ENCODE measurements at places on chromosomes 1 and 21.

DNA sequence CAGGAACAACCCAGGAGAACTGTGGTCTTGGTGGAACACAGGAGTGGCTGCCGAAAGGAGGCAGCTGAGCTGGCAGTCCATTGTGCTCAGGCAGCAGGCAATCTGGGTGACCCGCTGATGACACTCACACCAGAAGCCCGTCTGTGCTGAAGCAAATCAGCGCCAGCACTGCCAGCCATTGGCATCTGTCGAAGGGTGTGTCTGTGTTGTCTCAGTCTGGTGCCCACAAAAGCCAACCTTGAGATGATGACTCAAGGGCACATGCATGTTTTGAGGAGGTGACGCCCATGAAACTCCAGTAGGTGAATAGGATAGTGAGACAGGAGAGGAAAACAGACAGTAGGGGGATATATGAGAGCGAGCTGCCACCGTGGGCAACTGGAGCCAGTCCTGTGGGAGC is 167.3 kb downstream of the KAZN start:
- DNase-seq, result no peak

- no peak for DNase-seq
Observed at GRCh38 chr1:109478806-109479205, 4.9 kb upstream of the ATXN7L2 start.

- DNase-seq, result no peak
Observed at GRCh38 chr1:228527596-228527995, 40.4 kb downstream of the RNF187 start.

DNA sequence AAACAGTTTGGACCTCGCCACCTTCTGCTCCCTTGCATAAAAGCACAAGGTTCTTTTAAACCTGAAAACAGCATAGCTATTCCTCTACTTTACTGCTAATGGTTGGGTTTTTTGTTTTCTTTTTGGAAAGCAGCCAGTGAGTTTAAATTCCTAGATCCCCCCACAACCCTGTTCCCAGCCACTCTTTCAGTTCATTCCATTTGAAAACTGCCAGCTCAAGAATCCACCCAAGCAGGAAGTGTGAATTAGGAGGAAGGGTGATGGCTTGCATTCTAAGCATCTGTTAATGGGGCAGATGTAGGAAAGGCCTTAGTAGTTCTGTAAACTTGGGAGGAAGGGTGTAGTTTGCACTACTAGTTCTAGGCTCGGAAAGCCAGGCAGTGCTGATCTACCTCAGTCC is 172.9 kb upstream of the HOOK1 start:
- DNase-seq, result no peak

DNA sequence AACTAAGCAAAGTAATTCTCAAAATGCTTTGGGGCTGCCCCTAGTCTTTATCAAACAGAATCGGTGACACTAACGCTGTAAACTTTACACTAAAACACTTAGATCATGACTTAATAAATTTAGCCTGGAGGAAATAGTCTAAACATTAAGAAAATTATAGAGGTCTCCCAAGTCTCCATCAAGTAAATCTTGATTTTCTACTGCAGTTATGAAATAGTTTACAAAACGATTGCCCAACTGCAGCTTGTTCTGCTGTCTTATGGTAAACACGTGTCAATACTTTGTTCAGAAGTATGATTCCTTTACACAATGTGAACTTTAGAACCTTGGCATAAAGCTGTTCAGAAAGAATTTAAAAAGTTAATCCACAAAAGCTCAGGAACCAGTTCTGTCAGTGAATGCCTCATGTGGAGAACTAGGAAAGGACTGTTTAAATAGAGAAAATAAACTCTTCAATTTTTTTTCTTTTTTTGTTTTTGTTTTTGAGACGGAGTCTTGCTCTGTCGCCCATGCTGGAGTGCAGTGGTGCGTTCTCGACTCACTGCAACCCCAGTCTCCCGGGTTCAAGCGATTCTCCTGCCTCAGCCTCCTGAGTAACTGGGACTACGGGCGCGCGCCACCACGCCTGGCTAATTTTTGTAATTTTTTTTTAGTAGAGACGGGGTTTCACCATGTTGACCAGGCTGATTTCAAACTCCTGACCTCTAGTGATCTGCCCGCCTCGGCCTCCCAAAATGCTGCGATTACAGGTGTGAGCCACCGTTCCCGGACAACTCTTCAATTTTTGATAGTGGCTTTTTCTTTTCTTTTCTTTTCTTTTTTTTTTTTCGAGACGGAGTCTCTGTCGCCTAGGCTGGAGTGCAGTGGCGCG is 1.6 kb downstream of the DDI2 start:
- no peak for DNase-seq

- no peak for DNase-seq
Observed at GRCh38 chr1:150563340-150564038, 14.3 kb downstream of the ADAMTSL4 start.

DNA sequence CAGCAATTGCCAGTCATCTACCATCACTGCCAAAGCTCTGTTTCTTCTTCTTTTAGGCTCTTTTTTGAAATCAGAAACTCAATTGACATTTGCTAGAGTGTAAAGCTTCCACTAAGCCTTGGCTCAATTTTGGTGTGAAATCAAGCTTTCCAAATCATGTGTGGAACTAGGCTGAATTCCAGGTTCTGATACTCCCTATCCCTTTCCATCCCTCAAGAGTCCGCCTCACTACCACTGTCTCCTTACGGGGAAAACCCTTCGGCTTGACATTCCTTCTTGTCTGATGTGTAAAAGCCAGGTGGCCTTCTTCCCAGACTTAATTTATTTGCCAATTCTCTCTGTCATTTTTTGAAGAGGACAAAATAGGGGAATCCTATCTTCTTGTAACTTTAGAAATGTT is 47.2 kb upstream of the PRMT6 start:
- DNase-seq, result peak; percentile 67

DNA sequence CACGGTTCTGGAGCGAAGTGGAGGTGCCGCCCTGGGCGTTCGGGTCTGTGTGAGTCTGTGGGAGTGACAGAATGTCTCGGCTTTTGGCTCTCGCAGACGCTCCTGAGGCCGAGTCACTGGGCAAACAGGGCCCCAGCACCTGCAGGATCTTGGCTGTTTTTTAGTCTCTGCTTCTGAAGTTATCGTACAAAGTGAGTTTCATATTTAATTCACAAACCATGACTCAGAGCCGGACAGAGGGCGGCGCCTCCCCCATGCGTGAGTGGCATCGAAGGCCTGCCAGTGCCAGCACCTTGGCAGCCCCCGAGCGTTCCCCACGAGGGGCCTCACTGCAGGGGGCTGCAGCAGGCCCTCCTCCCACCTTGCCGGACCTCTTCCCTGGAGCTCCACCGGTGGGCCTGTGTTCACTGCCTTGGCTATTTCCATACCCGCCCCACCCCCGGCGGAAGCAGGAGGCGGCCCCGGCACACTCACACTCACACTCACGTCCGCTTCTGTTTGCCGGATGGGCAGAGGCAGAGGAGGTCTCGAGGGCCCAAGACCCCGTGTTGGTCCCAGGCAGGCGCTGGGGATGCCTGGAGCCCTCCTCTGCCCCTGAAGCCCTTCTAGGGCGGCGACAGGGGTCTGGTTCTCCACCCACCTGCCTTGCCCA is 56.3 kb downstream of the MORN1 start:
- no peak for DNase-seq

- DNase-seq, result no peak
Observed at GRCh38 chr1:156750191-156750672, 1.2 kb downstream of the HDGF start.

- no peak for DNase-seq
Observed at GRCh38 chr1:61518670-61519400, 206.1 kb downstream of the TM2D1 start.

GRCh38 chr1:23114424-23115079 is 54.1 kb downstream of the LUZP1 start:
- DNase-seq, result no peak

- DNase-seq, result no peak
Observed at GRCh38 chr1:58982259-58982998, 198.6 kb upstream of the JUN start.

DNA sequence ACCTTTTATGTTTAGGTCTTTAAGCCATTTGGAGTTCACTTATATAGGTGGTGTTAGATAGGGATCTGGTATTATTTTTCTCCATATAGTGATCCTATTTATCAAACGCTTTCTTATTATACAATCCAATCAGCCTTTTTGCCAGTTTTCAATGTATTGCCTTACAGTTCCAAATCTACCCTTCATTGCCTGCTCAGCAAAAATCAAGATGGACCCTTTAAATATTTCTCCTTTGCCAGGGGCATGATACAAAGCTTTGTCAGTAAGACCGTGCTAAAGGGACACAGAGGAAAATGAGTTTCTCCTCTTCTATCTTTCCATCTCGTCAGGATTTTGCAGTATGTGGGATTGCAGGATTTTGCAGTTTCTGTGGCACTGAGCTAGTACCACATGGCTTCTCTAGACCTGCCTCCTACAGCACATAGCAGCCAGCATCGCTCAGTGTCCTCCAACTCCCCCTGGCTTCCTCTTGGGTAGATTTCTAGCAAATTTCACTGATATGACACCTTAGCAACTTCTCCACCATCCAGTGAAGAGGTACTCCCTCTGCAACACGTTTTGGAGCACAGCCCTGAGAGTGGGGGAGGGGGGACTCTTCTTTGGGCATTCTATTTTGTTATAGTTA is 22.5 kb upstream of the CAP1 start:
- DNase-seq, result no peak

GRCh38 chr1:160781914-160782689 is 13.9 kb upstream of the LY9 start:
- DNase-seq, result no peak

- no peak for DNase-seq
Observed at GRCh38 chr1:193311226-193311948, 125.0 kb upstream of the B3GALT2 start.

GRCh38 chr1:234751678-234752077 is 141.7 kb upstream of the IRF2BP2 start:
- no peak for DNase-seq

DNA sequence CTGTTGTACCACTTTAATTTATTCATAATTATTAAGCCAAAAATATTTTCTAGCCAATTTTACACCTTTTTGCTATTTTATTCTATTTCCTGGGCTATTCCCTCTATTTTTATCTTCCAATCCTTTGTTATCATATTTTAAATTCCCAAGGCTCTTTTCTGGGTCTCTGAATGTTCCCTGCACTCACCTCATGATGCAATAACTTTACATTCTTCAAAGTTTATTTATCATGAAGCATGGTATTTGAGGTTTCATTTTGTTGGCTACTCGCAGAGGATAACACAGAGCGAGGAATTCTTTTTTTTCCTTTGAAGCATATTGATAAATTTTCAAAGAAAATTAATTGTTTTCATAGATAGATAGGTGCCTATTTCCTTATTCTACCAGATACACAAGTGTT is 489.8 kb upstream of the TMPRSS15 start:
- DNase-seq, result no peak

- DNase-seq, result no peak
Observed at GRCh38 chr21:26795412-26795805, 49.8 kb downstream of the ADAMTS1 start.

- no peak for DNase-seq
Observed at GRCh38 chr1:116769561-116769977, 15.3 kb downstream of the CD2 start.

- no peak for DNase-seq
Observed at GRCh38 chr1:89060091-89060490, 4.9 kb downstream of the GBP1 start.

- DNase-seq, result peak; percentile 53
Observed at GRCh38 chr1:6519491-6519934, 28.0 kb upstream of the PLEKHG5 start.

Data from hindlimb muscle (tissue), 1 donor.